Right renal cortex interstitium (tissue), 3 donors: ENCODE measurements at places on chromosomes 4 and X. TPM values are rescaled to one million over a fixed set of nuclear protein-coding genes. Genes with fewer than 3 reads are reported as not detected.

The ACOT9 gene
- 27.5 TPM for polyA plus RNA-seq

The PDCL2 gene
- not detected for polyA plus RNA-seq

DNA sequence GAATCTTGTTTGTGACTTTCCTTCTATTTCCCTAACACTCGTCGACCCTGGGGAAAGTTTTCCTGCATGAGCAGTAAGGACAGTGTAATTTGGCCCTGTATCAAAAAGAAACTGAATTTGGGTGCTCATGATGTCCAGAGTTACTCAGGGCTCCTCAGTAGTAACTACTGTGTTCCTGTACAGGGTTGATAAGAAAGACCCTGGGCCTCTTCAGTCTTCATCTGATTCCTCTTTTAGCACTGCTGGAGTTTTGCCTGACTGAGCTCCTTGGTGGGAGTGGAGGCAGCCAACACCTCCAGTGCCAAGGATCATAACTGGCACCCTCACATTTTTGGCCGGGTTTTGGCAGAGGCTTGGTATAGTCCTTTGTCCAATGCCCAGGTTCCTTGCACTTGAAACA is 7.1 kb upstream of the AREG start:
- DNase-seq, result no peak

- no peak for DNase-seq
These were observed 1408.0 kb downstream of the RAPGEF2 start for GRCh38 chr4:160510928-160511327.

GRCh38 chr4:19927381-19927780 is 324.3 kb upstream of the SLIT2 start:
- no peak for DNase-seq

DNA sequence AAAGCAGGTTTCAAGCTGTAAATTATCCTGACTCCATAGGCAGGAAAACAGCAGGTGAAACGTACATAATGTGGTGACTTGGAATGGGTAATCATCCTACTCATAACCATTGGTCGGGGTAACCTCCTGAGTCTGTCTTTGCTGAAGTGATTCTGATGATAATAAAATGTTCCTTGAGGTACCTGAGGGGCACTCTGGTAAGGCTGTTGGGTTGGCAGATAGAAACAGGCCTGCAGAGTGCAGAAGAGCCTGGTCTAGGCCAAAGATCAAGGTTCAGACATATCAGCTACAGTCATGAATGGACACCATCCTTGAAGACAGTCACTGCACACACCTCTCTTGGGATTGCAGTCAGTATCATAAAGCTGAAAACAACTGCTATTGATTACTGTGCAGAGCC is 174.7 kb upstream of the RPL34 start:
- DNase-seq, result no peak
